ENCODE measurements at places on chromosomes 12 and 14.

DNA sequence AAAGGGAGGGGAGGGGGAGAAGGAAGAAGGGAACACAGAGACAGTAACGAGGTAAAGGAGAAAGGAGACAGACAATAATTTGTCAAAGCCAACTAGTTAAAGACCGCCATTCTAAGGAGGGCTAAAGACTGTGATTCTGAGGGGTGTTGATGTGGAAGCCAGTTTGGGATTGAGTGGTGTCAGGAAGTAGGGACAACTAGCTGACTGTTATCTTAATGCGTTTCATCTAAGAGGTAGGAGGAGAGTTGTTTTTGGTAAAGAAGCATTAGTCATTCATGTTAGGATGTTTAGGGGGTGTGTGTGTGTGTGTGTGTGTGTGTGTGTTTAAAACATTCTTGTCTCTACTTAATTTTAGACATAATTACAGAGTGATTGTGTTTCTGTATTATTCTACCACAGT, 95.0 kb downstream of the INSM2 start:
- no peak for DNase-seq

DNA sequence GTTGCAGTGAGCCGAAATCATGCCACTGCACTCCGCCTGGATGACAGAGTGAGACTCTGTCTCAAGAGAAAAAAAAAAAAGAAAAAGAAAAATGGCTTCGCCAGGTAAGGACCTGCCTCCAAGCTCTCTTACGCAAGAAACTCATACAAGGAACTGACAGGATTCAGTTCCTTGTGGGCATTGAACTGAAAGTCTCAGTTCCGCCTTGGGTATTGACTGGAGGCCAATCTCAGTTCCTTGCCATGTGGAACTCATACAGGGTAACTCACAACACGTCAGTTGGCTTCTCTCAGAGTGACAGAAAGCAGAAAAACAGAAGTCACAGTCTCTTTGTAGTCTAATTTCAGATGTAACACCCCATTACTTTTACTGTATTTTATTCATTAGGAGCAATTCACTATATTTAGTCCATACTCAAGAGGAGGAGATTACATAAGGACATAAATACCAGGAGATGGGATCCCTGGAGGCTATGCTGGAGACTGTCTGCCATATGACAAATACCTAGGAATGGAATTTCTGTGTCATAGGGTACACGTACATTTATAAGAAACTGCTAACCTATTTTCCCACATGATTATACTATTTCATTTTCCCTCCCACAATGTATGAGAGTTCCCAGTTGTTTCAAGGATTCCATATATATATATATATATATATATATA, 11.4 kb upstream of the NOPCHAP1 start:
- DNase-seq, result no peak

- DNase-seq, result peak; percentile 26
These were observed 239.0 kb downstream of the SLC16A7 start for GRCh38 chr12:59834659-59835474.

GRCh38 chr14:59041308-59041707, 147.2 kb upstream of the DAAM1 start:
- DNase-seq, result no peak

DNA sequence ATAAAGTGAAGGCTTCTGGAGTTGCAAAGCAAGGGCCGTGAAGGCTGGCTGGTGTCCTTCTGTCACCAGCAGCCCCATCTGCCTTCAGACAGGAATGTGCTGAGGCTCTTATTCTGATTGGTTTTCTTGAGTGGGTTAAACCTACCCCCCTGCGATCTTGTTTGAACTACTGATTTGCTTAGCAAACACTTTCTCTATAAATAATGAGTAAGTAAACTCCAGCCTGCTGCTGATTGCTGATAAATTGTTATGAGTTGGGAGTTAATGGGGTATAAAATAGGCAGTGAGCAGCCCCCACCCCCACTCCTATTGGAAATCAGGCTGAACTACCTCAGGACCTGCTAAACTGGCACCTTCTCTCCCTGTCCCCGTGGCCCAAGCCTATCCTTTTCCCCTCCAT, 146.1 kb upstream of the NOS1 start:
- no peak for DNase-seq

DNA sequence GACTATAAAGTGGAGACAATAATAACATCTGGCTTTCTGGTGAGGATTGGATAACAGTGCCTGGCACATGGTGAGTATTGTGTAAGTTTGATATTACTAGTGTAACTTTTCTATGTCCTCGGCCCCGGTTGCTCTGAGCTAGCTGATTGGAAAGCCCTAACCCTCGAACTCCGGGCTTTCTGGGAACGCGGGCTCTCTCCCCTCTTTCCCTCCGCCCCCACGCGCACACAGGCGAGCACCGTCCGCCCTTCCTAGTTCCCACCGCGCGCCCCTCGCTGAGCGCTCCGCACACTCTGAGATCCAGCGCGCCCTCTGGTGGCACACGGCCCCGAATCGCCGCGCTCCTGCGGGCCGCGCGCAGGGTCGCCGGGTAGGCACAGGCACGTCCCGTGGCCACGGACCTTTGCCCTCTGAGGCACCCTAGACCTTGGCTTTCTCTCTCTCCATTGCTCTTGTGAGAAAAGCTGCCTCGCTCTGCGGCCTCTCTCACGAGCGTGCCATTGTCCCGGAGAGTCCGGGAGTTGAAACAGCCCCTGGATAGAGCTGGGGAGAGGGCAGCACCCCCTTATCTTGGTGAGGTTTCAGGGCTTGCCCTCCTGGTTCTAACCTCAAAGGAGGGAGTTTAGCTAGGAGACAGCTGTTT, 23.2 kb upstream of the ESRRB start:
- DNase-seq, result peak; percentile 45

GRCh38 chr14:84202486-84202885, 1327.5 kb upstream of the FLRT2 start:
- DNase-seq, result no peak

GRCh38 chr12:90100579-90100978, 391.9 kb upstream of the ATP2B1 start:
- no peak for DNase-seq

DNA sequence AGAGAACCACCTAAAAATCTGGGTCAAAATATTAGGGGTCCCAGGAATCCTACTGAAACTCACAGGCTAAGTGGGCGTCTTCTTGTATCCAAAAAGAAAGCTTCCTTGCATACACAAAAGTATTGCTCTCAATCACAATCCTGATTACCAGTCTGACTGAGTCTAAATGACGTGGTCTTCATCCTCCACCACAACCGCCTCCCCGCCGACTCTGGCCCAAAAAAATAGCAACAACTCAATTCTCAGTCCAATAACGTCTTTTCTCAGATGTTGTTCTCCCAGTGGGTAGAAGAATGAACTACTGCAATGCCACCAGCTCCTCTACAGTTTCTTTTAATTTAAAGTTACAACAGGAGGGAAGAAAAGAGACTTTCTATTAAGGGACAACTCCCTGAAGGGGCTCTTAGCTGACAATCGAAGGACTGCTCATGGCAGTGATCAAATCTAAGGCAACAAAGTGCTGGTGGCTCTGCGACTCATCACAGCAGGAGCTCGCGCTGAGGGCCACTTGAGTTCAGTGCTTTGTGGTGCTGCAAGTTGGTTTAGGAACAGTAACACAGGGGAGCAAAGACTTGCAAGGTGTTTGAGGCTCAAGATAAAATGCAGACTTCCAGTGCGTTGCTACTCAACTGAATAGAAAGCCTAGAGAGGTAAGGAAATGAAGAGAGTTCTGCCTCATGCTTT, 394.1 kb downstream of the BCAT1 start:
- no peak for DNase-seq

DNA sequence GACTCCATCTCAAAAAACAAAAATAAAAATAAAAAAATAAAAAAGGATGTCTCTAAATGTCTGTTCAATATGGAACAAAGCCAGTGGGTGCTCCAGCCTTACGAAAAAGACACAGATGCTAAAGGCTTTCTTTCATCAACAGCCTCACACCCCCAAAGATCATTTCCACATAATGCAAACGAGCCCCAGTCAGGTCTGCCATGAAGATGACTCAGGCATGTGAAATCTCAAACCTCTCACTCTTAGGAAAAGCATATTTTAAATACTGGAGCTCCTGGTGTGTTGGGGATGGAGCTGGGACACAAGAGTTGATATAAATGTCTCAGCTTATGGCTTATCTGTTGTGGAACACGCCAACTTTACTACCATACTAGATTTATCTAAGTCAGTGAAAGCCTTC, 49.9 kb upstream of the PLXNC1 start:
- no peak for DNase-seq

GRCh38 chr14:89701211-89702043, 253.1 kb downstream of the EFCAB11 start:
- peak; percentile 68 for DNase-seq

GRCh38 chr12:116656306-116656705, 81.6 kb downstream of the SPRING1 start:
- no peak for DNase-seq

- DNase-seq, result no peak
These were observed 15.0 kb downstream of the ACACB start for GRCh38 chr12:109131154-109132050.

- no peak for DNase-seq
These were observed 47.7 kb upstream of the PTPRO start for GRCh38 chr12:15274561-15274967.

- no peak for DNase-seq
These were observed 11.7 kb upstream of the SLC17A8 start for GRCh38 chr12:100345020-100345767.

- DNase-seq, result no peak
These were observed 80.1 kb downstream of the ADCK1 start for GRCh38 chr14:77880056-77880455.

DNA sequence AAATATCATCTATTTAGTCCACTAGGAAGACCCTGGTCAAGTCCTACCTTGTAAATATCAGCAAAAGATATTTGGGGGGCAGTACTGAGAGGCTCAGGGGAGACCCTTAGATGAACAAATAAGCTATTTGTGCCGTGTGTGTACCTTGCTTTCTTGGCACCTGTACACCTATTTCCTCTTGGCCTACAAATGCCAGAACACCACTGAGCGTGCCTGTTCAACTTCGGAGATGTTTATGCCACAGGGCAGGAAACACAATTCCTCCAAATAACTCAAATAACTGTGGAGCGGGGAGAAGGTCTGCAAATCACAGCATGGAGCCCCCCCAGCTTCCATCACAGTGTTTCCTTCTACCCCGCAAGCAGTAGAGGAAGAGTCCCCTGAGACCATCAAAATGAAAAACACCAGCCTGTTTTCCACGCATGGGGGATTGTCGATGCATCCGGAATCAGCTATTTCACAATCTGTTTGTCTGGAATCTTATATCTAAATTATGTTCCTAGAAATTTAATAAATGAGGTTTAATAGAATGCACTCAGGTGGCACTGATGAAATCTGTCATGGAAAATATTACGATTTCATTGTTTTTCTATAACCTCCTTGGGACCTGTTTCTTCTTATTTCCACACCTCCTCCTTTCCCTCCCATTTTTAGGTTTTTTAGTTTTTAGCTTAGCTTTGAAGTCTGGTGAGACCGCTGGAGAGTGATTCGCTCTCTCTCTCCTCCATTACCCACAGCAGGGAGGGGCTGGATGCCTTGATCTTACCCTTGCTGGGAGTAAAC, 254.0 kb upstream of the SRRM4 start:
- no peak for DNase-seq

DNA sequence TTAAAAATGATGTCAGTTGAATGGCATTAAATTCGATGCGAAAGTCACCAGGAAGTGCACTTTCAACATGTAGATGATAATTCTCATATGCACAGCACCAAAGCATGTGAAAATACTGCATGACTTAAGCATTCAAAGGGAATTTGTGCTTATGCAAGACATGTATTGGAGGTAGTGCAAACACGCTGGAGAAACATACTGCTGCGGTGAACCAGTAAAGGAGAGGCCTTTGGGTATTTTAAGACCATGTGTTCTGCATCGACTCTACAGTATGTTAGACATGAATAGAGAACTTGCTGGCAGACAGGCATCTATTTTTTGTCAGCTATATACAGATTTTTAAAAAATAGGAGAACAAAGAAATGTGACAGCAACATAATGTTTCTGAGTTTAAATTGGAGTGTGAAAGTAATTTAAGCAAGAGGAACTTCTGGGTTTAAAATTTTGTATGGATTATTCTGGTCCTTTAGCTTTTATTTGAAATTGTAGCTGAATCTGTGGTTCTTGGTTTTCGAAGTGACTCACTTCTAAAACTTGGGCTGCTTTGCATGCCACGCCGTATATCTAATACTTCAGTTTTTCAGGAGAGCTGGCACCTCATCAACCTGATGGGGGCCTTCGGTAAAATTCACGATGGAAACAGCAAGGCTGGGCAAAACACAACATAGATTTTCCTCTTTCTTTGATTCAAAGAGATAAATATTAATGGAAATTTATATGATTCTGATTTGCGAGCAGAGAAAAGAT, 408.7 kb downstream of the APAF1 start:
- DNase-seq, result no peak

GRCh38 chr14:50085570-50086320, 30.6 kb downstream of the VCPKMT start:
- DNase-seq, result no peak

- no peak for DNase-seq
These were observed 2.3 kb upstream of the CDCA4 start for GRCh38 chr14:105023144-105023543.

GRCh38 chr12:42322567-42322966, 3.3 kb downstream of the ZCRB1 start:
- no peak for DNase-seq

DNA sequence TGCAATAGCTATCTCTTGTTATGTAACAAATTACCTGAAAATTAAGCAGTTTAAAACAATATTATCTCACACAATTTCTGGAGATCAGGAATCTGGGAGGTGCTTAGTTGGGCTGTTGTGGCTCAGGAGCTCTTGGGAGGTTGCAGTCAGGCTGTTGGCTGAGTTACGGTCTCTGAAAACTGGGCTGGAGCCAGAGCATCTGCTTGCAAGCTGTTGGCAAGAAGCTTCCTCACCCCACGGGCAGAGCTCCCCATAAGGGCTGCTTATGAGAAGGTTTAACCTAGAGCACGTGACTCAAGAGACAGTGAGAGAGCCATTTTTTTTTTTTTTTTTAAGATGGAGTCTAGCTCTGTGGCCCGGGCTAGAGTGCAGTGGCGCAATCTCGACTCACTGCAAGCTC, 346.8 kb downstream of the ATP23 start:
- DNase-seq, result no peak

DNA sequence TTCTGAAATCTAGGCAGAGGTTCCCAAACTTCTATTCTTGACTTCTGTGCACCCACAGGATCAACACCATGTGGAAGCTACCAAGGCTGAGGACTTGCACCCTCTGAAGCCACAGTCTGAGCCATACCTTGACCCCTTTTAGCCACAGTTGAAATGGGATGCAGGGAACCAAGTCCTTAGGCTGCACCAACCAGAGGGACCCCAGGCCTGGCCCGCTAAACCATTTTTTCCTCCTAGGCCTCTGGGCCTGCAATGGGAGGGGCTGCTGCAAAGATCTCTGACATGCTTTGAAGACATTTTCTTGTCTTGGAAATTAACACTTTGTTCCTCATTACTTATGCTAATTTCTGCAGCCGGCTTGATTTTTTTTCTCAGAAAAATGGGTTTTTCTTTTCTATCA, 133.9 kb upstream of the TSPAN8 start:
- DNase-seq, result no peak

DNA sequence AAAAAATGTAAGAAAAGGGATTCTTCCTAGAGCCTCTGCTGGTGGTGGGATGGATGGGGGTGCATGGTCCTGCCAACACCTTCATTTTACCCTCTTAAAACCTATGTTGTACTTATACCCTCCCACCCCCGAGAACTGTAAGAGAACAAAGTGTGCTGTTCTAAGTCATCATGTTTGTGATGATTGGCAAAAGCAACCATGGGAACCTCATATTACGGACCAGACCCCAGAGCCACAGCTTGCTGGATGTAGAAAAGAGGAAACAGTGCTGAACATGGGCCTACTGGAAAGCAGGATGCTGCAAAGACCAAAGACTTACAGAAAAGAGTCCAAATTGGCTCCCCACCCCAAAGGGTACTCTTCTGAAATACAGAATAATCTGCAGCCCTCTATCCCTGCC, 311.2 kb downstream of the DUSP6 start:
- DNase-seq, result no peak
